GM23338 (cell line): ENCODE measurements at places on chromosomes 12 and 14.

GRCh38 chr14:99047441-99048031 is 224.5 kb downstream of the BCL11B start:
- no peak for DNase-seq

DNA sequence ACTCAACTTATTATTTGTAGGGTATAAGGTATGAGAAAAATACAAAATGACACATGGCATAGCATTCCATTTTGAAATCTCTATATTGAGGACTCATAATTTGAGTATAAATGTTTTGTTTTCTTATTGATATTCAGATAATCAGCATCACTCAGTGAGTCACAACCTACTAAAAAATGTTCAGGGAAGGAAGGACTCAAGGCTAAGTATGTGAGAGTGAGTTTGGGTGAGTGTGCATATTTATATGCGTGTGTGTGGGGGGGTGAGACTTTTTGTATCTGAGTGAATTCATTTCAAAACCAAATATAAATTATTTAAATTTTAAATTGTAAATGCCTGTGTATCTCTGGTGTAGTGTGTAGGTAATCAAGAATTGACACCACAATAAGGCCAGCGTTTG is 87.8 kb upstream of the PRKD1 start:
- DNase-seq = no peak

GRCh38 chr14:56299306-56299984 is 181.2 kb downstream of the PELI2 start:
- peak; percentile 38 for DNase-seq

DNA sequence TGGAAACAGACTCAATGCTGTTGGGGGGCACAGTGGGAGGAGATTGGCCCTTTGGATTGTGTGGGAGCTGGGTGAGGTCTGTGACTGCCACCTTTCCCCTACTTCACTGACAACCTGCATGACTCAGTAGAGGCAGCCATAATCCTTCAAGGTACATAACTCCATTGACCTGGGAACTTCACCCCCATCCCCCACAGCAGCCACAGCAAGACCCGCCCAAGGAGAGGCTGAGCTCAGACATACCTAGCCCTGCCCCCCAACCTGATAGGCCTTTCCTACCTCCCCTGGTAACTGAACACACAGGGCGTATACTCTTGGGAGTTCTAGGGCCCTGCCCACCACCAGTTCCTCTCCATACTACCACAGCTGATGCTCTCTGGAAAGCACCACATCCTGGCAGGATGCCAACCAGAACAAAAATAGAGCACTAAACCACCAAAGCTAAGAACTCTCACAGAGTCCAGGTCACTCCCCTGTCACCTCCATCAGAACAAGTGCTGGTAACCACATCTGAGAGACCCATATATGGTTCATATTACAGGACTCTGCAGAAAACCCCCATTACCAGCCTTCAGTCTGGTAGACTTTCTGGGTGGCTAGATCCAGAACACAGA is 703.9 kb downstream of the FSCB start:
- no peak for DNase-seq

DNA sequence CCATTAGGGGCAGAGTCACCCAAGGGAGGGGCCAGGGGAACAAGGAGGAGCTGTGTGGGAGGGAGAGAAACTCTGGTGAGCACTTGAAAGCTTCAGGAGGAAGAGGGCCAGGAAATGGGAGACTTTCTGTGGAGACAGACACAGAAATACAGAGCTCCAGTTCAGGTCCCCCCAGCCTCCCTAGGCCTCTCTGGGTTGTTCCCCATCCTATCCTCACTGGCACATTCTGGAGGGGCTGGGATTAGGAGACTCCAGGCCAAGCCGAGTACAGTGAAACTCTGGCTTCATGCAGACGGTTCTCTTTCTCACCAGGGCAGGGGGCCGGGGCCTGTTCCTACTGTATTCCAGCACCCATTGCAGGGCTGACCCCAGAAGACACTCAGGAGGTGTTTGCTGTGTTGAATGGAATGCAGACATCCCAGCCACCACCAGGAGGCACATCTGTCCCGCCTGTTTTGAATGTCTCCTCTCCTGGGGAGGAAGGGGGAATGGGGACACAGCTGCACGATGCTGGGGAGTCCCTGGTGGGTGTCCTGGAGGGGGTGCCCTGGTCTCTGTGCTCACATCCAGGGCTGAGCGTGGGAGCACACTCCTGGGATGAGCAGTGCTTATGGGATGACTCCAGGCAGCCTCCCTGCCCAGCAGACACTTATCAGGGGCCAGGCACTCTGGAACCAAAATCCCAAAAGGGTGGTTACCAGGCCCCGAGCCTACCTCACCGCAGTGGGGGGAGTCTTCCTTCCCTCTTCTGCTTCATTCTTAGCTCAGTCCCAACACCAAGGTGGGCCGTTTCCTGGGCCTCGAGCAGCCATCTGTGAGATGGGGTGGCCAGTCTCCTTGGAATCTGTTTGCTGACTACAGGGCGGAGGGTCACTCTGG is 5.5 kb upstream of the KRT84 start:
- peak; percentile 73 for DNase-seq

DNA sequence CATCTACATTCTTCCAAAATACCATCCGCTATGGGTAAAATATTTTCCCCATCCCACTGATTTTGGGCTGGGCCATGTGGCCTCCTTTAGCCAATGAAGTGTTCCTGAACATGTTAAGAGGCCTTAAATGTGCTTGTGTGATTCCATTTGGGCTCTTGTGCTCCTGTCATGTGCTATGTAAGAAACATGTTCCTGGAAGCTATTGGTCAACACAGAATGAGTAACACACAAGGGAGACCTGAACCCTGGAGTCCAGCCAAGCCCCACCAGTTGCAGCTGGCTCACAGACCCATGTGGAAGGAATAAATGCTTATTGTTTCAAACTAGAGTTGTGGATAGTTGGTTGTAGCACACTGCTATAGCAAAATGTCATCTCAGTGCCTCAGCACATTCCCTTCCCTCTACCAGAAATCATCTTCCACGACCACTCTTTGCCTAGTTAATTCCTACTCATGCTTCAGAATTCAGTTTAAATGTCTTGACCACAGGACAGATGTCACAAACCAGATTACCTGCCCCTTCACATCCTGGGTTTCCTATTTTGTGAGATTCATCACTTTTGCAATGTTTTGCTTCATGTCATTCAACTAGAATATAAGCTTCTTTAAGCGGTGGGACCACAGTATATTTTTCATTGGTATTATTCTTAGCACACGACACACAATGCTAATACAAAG is 217.3 kb upstream of the EEA1 start:
- no peak for DNase-seq

GRCh38 chr12:6277982-6278438 is 32.5 kb upstream of the PLEKHG6 start:
- peak; percentile 49 for DNase-seq

- peak; percentile 68 for DNase-seq
These were observed 37.8 kb upstream of the OR4E1 start for GRCh38 chr14:21711360-21711961.

DNA sequence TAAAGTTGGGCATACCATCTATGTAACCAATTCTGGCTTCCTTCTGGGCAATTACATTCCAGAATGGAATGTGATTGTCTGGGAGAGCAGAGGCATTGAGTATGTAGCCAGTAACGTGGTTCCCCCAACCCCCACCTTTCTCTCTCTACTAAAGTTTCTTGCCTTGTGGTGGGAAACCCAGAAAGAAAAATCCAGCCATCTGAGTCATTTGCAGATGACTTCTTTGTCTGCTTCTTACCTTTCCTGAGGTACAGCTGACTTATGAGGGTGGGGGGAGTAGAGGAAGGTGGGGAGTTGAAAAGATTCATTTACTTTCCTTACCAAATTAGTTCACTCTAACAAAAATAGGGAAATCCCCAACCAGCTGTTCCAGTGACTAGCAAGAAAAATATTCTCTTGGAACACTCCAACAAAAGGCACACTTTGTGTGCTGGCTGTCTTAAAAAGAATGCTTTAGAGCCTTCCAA is 112.1 kb upstream of the FRMD6 start:
- peak; percentile 47 for DNase-seq

- DNase-seq = no peak
These were observed 308.9 kb downstream of the SLC6A15 start for GRCh38 chr12:84603484-84604248.

GRCh38 chr14:105529319-105529568 is 2.9 kb downstream of the TMEM121 start:
- no peak for DNase-seq

DNA sequence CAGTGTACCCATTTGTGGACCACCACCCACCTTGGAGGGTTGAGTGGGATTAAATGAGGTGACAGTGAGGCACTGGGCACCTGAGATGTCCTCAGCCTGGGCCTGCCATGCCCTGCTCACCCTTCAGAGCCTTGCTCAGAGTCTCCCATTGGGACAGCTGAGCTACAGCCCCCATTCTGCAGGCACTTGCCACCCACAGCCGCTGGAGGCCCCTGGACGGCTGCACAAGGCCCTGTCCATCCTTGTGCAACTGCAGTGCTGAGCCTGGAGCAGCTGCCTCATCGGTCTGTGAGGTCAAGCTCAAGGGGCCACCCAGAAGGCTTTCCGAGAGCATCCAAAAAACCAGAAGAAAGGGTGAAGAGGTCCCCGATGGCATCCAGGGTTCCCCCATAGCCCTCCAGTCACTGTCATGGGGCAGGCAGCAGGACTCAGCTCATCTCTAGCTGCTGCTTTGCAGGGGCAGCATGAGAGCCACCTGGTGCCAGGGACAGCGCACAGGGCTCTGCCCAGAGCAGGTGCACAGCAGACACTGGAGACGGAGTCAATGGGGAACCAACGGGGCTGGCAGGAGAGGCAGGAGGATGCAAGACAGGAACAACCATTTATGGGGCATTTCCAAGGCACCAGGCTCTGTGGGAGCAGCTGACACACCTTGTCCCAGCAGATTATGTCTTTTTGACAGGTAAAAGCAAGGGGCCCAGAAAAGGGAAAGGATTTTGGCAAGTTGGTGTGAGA is 84.6 kb downstream of the ARL6IP4 start:
- no peak for DNase-seq

- no peak for DNase-seq
These were observed 720.1 kb upstream of the TMEM132C start for GRCh38 chr12:127546721-127547505.

DNA sequence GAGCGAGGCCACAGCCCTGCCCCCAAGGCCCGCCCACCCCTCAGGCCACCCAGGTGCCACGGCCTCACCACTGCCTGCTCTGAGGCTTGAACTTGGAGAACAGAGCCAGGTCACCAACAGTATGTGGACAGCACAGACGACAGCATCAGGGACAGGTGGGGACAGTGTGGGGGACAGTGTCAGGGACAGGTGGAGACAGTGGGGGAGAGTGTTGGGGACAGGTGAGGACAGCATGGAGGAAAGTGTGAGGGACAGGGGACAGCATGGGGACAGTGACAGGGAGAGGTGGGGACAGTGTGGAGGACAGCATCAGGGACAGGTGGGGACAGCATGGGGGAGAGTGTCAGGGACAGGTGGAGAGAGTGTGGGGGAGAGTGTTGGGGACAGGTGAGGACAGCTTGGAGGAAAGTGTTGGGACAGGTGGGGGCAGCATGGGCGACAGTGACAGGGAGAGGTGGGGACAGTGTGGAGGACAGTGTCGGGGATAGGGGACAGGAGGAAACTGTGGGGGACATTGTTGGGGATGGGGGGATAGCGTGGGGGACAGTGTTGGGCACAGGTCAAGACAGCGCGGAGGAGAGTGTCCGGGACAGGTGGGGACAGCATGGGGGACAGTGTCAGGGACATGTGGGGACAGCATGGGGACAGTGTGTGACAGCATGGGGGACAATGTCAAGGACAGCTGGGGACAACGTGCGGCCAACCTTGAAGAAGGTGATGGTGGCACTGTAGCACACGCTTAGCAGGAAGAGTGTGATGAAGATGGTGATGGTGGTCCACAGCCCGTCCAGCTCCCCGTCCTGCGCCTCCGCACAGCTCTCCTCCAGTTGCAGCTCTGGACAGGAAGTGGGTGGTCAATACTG is 114.9 kb downstream of the TMEM121 start:
- DNase-seq = no peak

- DNase-seq = no peak
These were observed 248.5 kb downstream of the GLT1D1 start for GRCh38 chr12:129101816-129102215.

DNA sequence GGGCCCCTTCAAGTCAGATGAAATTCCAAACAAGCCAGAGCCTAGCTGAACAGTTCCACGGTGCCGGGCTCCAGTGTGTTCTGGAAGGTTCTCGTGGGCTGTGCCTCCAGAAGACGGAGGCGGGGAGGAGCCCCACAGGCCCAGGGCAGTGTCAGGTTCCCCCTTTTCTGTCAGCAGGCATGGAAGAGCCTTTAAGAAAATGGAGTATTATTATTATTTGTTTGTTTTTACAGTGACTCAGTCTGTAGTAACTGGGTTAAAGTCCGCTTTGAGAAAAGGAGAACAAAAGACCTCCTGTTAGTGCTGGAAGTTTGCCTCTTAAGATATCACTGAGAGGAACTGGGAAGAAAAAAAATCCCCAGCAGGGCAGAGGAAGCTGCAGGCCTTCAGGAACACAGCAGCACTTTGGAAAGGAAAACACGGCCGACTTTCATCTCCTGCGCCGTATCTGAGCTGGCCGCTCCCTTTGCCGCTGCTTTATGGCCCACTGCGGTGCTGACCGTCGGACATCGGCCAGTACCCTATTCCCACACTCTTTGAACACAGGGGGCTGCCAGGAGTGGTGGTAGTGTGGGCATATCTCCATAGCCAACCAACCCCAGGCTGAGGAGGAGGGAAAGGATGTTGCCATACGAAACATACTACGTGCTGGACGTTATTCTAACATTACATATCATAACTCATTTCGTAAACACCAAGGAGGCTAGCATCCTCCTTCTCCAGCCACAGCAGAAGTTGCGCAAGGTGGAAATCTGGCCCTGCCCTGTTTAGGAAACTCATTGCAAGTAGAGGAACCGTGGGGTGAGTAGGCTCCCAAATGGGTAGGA is 194.0 kb downstream of the ZFP36L1 start:
- no peak for DNase-seq

DNA sequence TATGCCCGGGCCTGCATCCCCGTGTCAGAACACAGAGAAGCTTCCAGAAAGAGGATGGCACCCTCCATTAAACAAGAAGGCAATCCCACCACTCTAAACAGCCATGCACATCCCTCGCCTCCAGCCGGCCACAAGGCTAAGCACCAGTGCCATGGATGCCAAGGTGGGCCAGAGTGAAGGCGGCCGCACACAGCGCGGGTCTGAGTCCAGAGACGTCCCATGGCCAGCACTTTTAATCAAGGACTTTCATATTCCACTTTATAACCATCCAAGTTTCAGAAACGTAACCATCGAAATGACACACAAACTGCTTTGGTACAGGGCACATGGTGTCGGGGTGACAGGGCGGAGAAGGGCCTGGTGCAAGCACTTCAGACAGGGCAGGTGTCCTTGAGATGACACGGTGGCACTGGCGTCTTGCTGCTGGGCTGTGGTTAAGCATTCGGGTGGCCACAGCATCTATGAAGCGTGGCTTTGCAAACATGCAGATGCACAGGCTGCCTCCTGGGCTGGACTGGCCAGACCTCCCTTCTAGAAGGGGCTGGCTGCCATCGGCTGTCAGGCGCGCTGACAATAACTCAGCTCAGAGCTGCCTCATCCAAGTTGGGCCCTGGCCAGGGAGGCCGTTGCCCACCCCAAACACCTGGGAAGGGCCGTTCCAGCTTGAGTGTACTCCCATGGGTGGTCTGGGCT is 117.2 kb downstream of the RFLNA start:
- DNase-seq = no peak

GRCh38 chr12:113232089-113232839 is 11.0 kb downstream of the TPCN1 start:
- no peak for DNase-seq

GRCh38 chr14:91341751-91342154 is 75.9 kb downstream of the CCDC88C start:
- DNase-seq = no peak
